Activated CD8-positive, alpha-beta T cell treated with anti-CD3 and anti-CD28 coated beads, Interleukin-2, amount 10 ng/mL, durations not matched to agents 7 days and 5 days (primary cell): ENCODE measurements at places on chromosomes 2 and 18. TPM values are rescaled to one million over a fixed set of nuclear protein-coding genes. Genes with fewer than 3 reads are reported as not detected.

DNA sequence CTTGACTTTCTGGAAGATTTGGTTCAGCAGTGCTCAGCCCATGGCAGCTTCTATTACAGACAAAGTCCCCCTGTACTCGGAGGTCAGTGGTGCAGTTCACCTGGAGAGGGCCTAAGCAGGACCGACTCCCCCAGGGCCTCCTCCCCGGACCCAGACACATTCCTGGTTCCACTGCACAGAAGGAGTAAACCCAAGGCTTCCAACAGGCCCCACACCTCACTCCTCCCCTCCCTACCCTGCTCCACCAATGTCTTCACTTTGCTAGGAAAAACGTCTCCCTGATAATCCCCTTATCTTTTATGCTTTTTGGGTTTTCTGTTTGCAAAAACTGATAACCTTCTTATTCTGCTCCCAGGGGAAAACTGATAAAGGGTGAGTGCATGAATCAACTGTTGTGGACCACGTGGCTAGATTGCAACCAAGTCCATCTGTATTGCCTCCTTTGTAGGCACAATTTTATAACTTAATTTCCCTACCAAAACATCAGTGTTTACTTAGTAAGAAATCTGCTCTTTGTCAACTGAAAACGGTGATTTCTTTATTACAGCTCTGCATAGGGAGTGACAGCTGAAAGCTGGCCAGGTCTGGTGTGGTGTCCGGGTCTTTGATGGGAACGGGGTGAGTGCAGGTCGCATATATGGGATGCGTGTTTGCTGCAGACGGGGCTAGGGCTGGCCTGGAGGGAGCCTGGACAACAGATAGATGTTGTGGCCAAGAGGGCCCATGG is 202.5 kb downstream of the GLI2 start:
- no peak overlapping the region for H3K27ac ChIP-seq
- H3K4me1 ChIP-seq: no peaks in the 10 kb centered on the region
- H3K36me3 ChIP-seq: no peaks in the 10 kb centered on the region

ARHGEF33 gene
- not detected for total RNA-seq

DNA sequence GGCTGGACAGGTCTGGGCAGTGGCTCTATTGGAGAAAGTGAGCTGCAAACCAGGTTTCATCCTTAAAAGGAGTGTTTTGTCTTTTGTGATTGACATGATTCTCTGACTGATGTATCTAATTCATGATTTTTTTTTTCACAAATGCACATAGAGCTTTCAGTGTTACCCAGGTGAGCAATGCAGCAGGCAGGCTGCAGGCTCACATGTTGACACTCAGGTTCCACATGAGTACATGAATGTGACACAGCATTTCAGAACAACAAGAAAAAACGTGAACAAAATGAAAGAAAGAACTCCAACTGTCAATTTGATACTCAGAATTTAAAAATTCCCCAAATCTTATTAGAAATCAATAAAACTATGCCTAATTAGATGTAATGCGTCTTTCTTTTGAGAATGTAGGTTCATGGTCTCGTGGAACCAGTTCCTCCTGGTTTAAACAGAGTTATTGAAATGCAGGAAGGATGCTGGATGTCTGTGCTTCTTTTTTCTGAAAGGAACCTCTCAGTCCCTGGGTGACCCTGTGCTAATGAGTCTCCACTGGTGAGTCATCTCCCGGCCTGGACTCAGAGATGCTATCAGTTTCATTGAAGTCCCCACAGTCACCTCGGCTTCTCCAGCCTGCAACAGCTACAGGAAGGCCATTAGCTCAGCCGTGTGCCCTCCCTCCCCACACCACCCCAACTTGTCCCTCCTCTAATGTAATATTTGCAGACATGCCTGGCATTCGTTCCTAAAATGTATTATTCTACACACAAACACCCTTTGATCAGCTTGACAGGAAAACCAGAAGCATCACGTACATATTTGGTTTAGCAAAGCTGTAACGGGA is 430.4 kb downstream of the LPIN1 start:
- peak overlapping the region; percentile 44 for H3K4me3 ChIP-seq
- H3K27ac ChIP-seq: peak overlapping the region; percentile 89
- H3K36me3 ChIP-seq: peaks cover 9% of the 10 kb centered on the region
- peak; percentile 58 for DNase-seq
- H3K27me3 ChIP-seq: no peaks in the 10 kb centered on the region

DNA sequence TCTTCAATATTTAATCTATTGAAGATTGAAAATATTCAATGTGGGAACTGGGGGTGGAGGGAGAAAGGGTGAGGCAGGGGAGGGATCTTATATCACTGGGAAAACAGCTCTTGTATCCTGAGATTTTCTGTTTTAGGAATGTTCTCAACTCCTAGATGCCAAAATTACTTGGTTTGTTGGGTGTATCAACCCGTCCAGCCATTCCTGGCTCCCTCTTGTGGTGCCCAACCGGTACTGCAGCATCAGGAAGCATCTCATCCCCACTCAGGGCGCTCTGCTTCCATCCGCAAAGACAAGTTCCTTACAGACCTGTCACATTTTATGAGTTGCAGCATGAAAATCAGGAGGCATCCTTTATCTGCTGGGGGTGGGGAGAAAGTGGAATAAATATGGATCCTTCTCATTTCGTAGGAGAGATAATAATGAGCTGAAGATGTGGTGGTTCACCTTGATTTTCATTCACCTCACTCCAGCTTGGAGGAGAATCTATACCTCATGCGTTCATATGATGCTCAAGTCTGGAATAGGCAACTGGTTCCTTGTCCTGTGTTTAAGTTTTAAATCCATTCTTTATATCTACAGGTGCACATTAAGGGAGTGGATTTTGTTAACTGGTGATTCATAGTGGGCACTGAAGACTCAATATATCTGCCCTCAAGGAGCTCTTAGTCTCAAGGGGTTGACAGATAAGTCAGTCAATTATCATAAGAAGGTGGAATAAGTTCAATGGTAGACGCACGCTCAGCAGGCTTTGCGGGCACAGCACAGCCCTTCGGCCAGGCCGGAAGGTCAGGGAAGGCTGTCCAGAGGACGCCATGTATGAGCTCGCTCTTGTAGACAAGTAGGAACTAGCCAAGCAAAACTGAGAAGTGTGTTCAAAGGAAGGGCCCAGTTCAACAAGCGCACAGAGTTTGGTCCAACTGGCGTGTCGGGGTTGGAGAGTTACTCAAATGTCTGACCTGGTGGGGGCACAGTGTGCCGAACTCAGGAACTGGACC is 127.3 kb downstream of the RNF144A start:
- H3K4me1 ChIP-seq: peaks cover 10% of the 10 kb centered on the region
- H3K4me3 ChIP-seq: no peak overlapping the region
- peaks cover 59% of the 10 kb centered on the region for H3K36me3 ChIP-seq
- no peak overlapping the region for H3K27ac ChIP-seq

- no peaks in the 10 kb centered on the region for H3K36me3 ChIP-seq
- H3K4me1 ChIP-seq: no peaks in the 10 kb centered on the region
- H3K27ac ChIP-seq: no peak overlapping the region
These were observed 421.5 kb upstream of the MEIS1 start for GRCh38 chr2:66013456-66013855.

- DNase-seq: no peak
- H3K36me3 ChIP-seq: no peaks in the 10 kb centered on the region
- no peak overlapping the region for H3K4me3 ChIP-seq
- H3K27ac ChIP-seq: no peak overlapping the region
- no peaks in the 10 kb centered on the region for H3K27me3 ChIP-seq
- H3K4me1 ChIP-seq: no peaks in the 10 kb centered on the region
These were observed 632.9 kb upstream of the CELF4 start for GRCh38 chr18:38198526-38198925.

TANC1 gene
- total RNA-seq: 0.37 TPM

GRCh38 chr2:173523497-173523896 is 168.8 kb downstream of the CDCA7 start:
- no peak overlapping the region for H3K27ac ChIP-seq
- DNase-seq: no peak
- no peaks in the 10 kb centered on the region for H3K36me3 ChIP-seq
- H3K27me3 ChIP-seq: peaks cover 6% of the 10 kb centered on the region
- H3K4me3 ChIP-seq: no peak overlapping the region
- no peaks in the 10 kb centered on the region for H3K4me1 ChIP-seq

SIX3 gene
- total RNA-seq: 0.10 TPM

- H3K4me3 ChIP-seq: no peak overlapping the region
- H3K27me3 ChIP-seq: peaks cover 2% of the 10 kb centered on the region
- H3K4me1 ChIP-seq: no peaks in the 10 kb centered on the region
- DNase-seq: no peak
- H3K27ac ChIP-seq: no peak overlapping the region
- H3K36me3 ChIP-seq: no peaks in the 10 kb centered on the region
These were observed 300.0 kb downstream of the GBX2 start for GRCh38 chr2:235868224-235868623.

DNA sequence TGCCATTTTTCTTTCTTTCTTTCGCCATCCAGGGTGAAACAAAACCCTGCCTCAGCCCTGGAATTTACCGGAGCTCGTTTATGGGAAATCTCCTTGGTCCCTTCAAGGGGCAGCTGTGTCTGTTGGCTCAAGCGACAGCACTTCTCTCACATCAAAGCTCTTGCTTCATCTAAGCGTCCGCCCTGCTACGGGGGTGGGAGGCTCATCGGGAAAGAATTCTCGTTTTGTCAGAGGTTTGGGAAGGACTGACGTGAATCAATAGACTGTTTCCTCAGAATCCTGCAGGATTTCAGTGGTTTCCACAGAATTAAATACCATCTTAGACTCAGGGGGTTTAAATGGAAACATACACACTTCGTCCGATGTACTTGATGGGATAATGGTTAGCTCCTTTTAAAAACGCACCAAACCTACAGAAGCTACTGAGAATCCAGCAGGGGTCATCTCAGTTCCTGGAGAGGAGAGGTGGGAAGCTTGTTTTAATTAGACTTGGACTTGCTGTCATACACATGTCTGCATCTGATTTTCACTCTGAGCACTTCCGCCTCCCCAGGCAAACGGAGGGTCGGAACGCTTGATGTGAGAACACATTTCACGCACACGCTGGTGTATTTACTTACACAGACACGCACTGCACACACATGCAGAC is 91.6 kb downstream of the ASB1 start:
- no peaks in the 10 kb centered on the region for H3K36me3 ChIP-seq
- peaks cover 11% of the 10 kb centered on the region for H3K27me3 ChIP-seq
- peaks cover 7% of the 10 kb centered on the region for H3K4me1 ChIP-seq
- H3K4me3 ChIP-seq: no peak overlapping the region
- no peak overlapping the region for H3K27ac ChIP-seq

DNA sequence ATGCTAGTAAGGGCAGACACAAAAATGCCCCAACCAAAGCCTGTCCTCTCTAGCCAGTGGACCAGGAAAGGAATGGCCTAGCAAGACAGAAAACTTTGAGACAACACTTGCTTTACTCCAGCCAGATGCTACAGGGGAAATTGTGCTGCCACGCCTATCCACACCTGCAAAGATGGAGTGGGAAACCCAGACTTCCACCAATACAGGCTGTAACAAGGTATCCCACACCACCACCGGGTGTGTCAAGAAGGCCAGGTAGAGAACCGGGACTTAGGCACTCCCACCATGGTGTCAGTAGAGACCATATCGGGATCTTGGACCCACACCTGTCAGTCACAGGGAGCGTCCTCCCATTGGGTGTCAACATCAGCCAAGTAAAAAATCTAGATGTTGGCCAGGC is 16.2 kb upstream of the ESPNL start:
- H3K36me3 ChIP-seq: peaks cover 67% of the 10 kb centered on the region
- H3K27ac ChIP-seq: no peak overlapping the region
- H3K27me3 ChIP-seq: no peaks in the 10 kb centered on the region
- H3K4me1 ChIP-seq: peaks cover 15% of the 10 kb centered on the region

DNA sequence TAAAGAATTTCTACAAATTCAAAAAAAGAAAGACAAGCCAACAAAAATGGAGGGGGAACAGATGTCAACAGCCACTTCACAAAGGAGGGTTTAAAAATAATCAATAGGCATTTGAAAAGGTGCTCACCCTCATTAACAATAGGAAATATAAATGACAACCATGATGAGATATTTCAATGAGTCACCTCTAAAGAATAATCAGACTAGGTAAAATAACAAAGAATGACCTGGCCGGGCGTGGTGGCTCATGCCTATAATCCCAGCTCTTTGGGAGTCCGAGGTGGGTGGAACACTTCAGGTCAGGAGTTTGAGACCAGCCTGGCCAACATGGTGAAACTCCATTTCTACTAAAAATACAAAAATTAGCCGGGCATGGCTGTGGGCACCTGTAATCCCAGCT is 133.6 kb downstream of the KCNE4 start:
- no peak for DNase-seq
- H3K36me3 ChIP-seq: no peaks in the 10 kb centered on the region
- no peak overlapping the region for H3K4me3 ChIP-seq
